Cardiac muscle cell (in vitro differentiated cells and primary cell): ENCODE measurements at places on chromosomes 2 and 18. TPM values are rescaled to one million over a fixed set of nuclear protein-coding genes. Genes with fewer than 3 reads are reported as not detected.

GRCh38 chr2:3005859-3006501 is 371.6 kb downstream of the EIPR1 start:
- H3K36me3 ChIP-seq, result no peaks in the 10 kb centered on the region
- no peak overlapping the region for H3K4me3 ChIP-seq
- H3K4me1 ChIP-seq, result no peaks in the 10 kb centered on the region

GRCh38 chr2:219627103-219628100 is at the start of gene SLC4A3:
TSS of gene SLC4A3 (plus strand) at chr2:219627630. CDS start at chr2:219627993, 363 bp downstream.
- H3K36me3 ChIP-seq, result no peaks in the 10 kb centered on the region
- peaks cover 30% of the 10 kb centered on the region for H3K4me1 ChIP-seq
- H3K4me3 ChIP-seq, result peak within 1 kb of the TSS; percentile 87
- DNase-seq, result peak; percentile 47
- H3K27me3 ChIP-seq, result no peaks in the 10 kb centered on the region
- H3K27ac ChIP-seq, result peak within 1 kb of the TSS; percentile 12

DNA sequence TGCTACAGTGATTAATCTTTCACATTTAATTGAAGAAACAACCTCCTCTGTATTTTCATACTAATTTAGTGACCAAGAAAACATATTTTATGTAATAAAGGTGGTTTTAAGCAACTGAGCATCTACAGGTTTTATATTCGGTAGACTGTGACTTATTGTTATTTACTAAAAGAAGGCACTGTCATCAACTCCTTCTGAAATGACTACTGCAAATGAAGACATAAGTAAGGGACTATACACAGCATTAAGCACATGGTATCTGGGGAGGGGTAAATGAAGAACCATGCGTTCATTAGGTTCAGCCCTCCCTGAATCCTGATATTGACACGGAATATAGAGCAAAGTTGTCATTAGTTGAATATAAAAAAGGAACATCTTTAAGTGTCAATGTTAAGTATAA is 4.3 kb downstream of the CDH20 start:
- H3K36me3 ChIP-seq, result no peaks in the 10 kb centered on the region
- H3K4me1 ChIP-seq, result no peaks in the 10 kb centered on the region
- no peak overlapping the region for H3K4me3 ChIP-seq
- no peak for DNase-seq
- H3K27me3 ChIP-seq, result peaks cover 34% of the 10 kb centered on the region

GRCh38 chr2:443216-443615 is 155.3 kb upstream of the ALKAL2 start:
- H3K36me3 ChIP-seq, result no peaks in the 10 kb centered on the region
- no peaks in the 10 kb centered on the region for H3K27me3 ChIP-seq
- no peak for DNase-seq
- H3K4me1 ChIP-seq, result no peaks in the 10 kb centered on the region
- H3K27ac ChIP-seq, result no peak overlapping the region

DNA sequence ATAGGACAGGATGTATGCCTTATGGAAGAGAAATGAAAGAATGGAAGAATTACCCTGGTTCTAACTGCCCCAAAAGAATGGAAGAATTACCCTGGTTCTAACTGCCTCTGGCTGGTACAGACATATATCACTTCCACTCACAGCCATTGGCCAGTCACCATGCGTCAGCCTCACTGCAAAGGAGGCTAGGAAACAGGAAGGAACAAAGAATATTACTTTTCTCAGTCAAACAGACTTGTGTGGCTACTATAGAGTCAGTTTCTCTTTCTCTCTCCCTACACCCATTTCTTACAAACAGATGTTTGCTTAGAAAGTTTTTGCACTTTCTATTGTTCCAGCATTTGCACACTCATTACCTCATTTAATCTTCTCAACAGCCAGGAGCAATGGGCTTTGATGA is 1111.1 kb upstream of the KLHL29 start:
- H3K4me1 ChIP-seq, result no peaks in the 10 kb centered on the region
- H3K4me3 ChIP-seq, result no peak overlapping the region
- H3K36me3 ChIP-seq, result no peaks in the 10 kb centered on the region
- no peak overlapping the region for H3K27ac ChIP-seq

The SP9 gene
- total RNA-seq, result not detected in 2 replicates
